ENCODE measurements at places on chromosomes 7 and 10.

DNA sequence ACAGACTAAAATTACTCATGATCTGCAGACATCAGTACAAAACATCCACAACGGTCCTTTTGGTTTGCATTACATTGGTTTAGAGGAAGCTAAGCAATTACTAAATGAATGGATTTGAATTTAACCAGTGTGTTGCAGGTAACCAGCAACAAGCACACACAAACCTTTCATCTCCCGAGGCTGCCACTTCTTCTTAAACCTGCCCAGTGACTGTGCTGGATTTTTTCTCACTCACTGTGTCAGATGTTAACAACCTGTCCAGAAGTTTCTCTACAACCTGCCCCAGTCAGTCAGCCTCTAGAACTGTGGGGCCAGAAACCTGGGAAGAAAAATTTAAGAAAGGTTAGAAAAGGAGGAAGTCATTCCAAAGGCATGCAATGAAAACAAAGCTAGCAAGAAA lies 2.4 kb upstream of the MEOX2 start:
- DNase-seq, result no peak

DNA sequence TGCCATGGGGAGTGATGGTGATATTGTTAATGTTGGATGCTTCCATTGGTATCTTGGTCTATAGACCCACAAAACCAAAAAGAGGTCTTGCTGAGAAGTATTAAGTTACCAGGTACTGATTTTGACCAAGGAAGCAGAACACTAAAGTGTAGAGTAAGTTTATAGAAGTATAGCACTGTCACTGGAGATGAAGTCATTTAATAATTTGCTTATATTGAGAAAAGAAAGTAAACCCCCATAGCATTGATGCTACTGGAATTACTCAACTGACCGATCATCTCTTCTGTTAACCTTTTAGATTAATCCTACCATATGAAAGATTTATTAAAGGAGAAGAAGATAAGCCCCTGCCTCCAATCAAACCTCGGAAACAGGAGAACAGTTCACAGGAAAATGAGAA lies 183.2 kb downstream of the RTKN2 start:
- no peak for DNase-seq

DNA sequence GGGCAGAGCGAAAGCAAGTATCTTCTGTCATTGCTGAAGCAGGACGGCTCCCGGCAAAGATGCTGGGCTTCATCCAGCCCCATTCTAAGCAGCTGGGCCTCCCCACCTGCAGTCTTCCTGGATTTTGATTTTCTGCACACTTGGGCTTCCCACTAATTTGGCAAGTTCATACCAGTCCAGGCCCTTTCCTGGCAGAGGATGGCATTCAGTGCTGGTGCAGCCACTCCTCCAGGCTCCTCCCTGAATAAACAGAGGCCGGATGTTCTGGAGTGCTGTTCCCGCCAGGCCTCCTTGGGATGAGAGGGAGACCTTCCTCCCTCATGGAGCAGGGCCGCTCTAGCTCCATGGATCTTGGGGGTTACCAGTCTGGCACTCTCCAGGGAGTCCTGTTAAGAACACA lies 3.4 kb downstream of the BAG3 start:
- DNase-seq, result no peak

GRCh38 chr7:144720710-144721109 lies 115.1 kb downstream of the TPK1 start:
- no peak for DNase-seq
